T47D (cell line): ENCODE measurements at places on chromosomes 7 and 10.

DNA sequence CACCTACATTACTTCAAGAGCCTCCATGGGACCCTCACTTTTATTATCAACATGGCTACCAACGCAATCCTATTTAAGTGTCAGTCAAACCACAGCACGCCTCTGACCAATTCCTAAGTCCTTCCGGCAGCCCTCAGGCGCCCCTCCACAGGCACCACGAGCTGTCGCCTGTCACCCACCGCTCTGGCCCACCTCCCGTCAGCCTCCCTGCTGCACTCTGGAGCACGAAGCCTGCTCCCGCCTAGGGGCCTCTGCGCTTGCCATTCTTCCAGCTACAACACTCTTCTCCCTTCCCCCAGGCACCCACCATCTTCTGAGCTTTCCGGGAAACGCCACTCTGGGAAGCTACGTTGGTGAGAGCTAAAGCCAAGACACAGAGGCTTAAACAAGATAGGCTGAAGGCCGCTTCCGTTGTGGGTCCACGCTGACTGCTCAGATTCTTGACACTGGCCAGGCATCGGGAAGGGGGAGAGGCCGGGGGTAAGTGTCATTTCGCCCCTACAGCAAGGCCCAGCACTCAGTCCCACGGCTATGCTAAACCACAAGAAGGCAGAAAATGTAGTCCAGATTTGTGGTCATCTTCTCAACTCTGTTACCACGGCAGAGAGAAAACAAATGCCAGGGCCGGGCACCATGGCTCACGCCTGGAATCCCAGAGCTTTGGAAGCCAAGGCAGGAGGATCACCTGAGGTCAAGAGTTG, 56.7 kb downstream of the GNA12 start:
- no peak for DNase-seq

DNA sequence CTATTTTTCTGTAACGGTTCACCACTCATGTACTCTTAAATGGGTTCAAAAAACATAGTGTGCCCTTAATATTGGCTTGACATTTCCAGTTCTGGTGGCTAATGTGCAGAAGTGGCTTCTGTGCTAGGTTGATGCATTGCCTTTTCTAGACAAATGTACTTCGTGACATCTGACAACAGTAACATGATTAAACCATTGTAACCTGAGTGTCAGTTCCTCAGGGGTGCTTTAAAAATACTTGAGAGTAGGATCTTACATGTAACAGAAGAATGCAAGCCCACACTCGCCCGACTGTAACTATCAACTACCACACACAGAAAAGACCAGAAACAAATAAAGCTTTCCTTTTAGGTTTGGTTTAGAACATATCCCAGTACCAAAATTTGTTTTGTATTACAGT, 393.4 kb upstream of the NFE2L3 start:
- no peak for DNase-seq

- DNase-seq: no peak
Observed at GRCh38 chr7:89584896-89585295, 569.4 kb upstream of the STEAP1 start.

GRCh38 chr10:129550076-129550475, 83.0 kb downstream of the MGMT start:
- no peak for DNase-seq

GRCh38 chr7:137998250-137998649, 3.6 kb downstream of the CREB3L2 start:
- no peak for DNase-seq

DNA sequence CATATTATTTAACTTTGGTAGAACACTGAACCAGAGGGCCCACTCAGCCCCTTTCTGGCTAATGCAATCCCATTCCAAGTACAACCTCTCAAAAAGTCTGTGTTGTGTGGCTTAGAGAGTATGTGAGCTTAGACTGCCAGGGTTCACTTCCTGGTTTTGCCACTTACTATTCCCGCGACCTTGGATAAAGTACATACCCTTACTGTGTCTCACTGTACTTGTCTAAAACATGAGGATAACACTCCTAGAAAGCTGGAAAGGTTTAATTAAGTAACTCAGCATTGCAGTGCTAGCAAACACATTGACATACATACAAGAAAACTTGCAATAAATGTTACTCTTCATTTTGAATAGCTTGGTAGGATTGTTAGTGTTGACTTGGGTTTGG, 215.8 kb downstream of the CHCHD3 start:
- no peak for DNase-seq

DNA sequence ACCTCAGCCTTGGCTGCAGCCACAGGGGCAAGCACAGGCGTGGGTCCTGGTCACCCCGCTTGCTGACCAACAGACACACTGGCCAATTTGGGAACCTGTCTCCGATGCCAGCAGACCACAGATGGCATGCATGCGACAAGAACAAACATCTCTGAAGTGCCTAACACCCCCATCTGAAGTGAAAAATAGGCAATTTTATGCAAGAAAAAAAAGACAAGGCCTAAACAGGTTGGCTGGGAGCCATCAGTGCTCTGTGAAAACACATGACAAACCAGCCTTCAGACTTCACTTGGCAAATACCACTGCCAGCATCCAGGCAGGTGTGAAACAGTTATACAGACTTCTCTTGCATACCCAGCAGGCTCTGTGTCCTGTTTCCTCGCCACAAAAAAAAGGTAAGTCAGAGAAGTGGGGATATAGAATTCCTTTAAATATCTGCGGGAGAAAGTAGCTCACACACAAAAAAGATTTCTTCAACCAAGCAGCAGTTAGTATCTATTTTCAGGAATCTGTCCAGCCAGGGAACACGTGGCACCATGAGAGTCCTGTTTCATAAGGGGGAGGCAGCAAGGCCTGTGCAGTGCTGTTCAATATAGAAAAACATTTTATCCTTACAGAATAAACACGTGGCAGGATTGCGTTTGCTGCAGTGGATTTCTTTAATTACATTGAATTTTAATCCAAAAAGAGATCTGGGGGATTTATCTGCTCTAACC, 293.4 kb upstream of the MKLN1 start:
- no peak for DNase-seq

GRCh38 chr7:44348300-44348699, 22.9 kb upstream of the CAMK2B start:
- peak; percentile 29 for DNase-seq

DNA sequence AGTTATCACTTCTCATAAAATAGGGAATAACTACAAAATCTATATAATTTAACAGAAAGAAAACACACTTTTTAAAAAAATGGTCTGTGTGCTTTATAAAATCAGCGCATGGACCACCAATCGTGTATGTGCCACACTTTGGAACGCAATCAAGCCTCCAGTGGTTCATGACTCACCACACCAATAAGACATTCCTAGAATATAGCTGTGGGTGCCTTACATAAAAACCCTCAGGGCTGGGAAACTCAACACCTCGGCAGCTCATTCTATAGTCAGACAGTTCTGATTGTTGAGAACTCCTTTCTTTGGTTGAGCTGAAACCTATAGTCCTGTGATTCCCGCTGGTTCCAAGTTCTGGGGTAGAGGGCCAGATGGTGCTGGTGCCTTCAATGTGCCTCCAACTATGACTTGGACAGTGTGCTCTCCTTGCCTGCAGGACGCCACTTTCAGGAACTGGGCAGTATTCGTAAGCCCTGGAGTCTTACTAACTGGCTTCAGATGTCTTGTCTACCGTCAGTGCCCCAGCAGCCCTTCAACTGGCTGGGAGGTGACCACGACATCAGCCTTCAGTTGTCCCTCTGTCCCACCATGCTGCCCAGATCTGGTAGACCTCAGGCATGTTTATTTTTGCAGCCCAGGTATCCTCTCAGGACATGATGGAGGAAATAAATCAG, 135.7 kb upstream of the GDF10 start:
- no peak for DNase-seq

DNA sequence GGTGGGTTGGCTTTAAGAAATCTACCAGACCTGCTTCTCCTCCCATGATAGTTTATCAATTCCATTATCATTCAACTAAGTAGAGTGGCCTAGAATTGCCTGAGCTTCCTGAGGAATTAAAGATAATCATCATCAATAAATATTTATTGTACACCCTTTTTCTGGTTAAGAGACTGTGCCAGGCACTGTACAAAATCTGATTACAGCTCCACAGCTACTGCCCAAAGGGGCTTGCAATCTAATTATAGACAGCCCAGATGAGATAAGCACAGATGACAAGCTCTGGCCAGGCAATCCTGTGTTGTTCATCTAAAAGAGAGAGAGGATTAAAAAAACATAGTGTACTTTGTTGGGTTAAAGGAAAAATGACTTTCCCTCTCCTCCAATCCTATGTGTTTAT, 586.4 kb downstream of the GATA3 start:
- no peak for DNase-seq

- DNase-seq: no peak
Observed at GRCh38 chr7:151964951-151965350, 8.7 kb downstream of the GALNTL5 start.

DNA sequence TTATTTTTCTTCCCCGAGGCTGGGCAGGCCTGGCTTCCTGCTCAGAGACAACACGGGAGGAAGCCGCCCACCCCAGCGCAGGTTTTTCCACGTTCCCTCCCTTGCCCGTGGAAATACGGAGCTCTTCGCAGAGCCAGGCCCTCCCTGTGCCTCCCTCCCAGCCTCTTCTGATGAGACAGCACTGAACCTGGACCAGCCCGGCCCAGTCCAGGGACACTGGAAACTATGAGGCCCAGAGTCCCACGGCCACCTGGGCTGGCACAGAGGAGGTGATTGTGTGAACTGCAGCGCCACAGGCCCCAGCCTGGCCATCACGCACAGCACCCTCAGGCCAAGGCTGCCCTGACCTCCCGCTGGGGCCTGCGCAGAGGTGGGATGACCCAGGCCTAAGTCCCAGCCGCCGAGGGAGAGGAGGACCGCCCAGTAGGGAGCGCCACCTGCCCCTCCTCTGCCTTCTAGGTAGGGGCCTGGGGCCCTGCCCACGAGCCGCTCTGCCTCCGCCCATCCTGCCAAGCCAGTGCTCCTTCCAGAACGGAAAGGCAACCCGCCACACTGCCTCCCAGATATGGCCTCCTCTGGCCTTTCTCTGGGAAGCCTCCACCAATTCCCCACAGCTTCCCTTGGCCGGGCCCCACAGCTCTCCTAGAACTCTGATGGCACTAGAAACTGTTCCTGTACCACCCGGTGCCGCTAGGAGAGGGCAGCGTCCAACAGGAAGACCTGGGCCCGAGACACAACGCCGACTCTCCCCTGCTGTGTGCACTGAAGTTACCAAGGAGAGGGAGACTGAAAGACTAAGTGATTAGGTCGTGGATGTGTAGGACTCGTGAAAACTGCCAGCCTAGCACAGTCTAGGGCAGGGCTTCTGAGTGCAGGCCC, 57.2 kb downstream of the PROSER2 start:
- DNase-seq: no peak

DNA sequence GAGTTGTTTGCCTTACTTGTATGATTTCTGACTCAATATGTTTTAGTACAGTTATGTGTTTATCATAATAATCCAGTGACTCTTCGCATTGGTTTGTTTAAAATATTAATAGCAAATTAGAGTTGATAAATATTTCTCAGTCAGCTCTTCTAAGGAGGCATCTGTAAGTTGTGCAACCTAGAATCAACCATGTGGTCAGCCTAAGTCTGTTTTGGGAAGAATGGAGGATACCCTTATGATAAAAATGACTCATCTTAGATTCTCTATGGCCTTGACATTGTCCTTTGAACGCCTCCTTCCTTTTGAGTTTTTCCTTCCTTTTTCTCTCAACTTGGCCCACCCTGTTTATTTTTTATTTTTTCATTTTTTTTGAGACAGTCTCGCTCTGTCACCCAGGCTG, 18.8 kb downstream of the DNAJC9 start:
- no peak for DNase-seq

DNA sequence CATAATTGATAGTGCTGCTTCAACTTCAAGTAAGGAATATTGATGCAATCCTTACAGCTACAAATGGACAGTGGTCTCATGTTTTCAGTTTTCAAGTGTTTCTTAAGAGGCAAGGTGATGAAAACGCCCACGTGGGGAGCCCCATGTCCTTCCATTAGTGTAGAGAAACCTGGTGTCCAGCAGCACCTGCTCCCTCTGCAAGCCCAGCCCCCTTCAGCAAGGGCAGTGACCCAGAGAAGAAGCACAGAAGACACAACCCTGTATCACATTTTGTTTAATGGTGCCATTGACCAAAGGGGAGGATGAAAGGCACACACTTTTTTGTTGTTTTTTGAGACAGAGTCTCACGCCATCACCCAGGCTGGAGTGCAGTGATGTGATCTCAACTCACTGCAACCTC, 143.7 kb downstream of the EGFR start:
- DNase-seq: no peak

GRCh38 chr7:43104874-43105520, 7.5 kb upstream of the HECW1 start:
- DNase-seq: no peak
